ENCODE measurements at places on chromosomes 16 and 17. TPM values are rescaled to one million over a fixed set of nuclear protein-coding genes. Genes with fewer than 3 reads are reported as not detected.

DNA sequence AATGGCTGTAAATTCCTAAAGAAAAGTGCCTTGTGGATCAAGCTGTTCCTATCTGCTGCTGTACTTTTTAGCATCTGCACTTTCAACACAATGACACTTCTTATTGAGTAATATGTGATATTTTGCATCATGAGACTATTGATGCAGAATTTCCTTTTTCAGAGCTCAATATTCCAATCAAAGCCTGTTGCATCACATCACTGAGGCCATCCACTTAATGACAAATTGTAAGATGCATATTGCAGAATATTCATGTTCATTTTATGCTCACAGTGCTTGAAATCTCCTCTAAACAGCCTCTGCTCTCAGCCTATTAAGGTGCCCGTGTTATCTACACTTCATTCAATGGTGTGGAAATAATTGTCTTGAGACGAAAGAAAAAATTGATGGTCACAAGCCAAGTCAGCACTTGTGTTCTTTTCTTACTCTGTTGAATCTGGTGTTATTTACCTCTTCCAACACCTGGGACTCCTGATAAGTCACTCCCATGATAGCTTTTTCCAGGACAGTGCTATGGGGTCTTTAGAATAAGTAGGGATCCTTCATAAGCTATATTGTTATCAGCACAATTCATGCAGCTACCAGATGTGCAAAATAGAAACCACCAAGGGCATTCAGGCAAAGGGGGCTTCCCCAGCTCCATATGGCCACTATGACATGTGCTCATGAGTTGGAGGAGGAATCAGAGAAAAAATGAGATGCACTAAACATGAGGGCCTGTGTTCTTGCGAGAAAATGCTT lies 9.3 kb upstream of the SKAP1 start:
- no peak for DNase-seq

Gene MRPL58
- total RNA-seq, result 39.6 TPM

Gene ASPA
- 0.02 TPM for total RNA-seq

DNA sequence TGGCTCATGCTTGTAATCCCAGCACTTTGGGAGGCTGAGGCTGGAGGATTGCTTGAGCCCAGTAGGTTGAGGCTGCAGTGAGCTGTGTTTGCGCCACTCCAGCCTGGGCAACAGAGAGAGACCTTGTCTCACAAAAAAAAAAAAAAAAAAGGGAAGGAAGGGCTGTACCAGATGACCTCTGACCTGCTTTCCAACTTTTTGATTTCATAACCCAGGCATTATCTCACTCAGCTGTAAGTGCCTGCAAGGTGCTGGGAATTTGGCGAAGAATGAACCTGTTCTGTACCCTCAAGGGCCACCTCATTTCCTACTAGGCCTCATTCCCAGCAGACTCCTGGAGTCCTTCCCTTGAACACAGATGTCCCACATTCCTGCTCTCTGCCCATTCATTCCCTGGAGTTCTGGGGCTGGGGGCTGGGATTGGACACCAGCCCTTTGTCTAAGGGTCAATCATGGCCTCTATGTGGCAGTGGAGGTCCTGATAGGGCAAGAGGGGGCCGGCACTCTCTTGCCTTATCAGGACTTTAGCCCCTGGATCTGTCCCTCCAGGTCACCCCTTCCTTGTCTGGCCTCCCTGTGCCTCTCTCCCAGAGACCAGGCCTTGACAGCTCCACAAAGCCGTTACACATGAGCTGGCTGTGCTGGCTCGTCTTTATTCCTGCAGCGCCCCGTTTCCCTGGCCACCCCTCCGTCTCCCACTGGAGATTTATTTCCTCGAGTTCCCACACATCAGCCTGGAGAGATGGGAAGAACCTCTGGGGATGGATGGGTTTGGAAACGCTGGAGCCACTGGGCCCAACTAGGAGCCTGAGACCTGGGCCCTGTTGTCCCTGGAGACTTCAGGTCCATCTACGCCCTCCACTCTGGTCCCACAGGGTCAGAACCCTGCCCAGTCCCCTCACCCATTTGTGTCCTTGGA lies 821 bp upstream of the GFAP start:
- no peak for DNase-seq

Gene OR3A2
- 0.08 TPM for total RNA-seq

Gene TSNAXIP1
- total RNA-seq, result 0.49 TPM

- DNase-seq, result no peak
Measured at GRCh38 chr17:79862771-79863440, 23.7 kb upstream of the CBX4 start.

GRCh38 chr17:77191244-77191643 lies 50.5 kb downstream of the SEC14L1 start:
- DNase-seq, result no peak

- DNase-seq, result no peak
Measured at GRCh38 chr17:77859035-77859810, 99.3 kb upstream of the TNRC6C start.

DNA sequence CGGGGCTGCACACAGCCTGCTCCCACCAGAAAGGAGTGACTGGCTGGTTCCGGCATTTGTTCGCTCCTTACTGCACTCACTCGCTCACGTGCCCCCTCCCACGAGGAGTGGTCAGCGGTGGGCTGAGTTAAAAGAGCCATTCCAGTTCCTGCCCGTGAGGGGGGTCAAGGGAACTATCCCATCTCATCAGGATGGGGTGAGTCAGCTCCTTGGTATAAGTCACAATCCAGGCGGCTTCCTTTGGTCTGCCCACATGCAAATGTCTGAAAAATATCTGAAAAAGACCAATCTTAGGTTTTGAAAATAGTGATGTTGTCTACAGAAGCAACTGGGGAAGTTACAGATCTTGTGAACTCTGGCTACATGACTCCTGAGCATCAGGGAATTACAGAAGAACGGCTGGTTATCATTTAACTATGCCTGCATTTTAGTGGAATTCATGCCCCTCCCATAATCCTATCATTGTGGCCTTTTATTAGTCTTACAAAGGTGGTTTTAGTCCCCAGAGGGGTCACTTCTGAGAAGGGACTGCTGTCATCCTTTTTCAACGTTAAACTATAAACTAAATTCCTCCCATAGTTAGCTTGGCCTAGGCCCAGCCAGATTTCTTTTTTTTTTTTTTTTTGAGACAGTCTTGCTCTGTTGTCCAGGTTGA lies 9.8 kb upstream of the TNFSF12 start:
- DNase-seq, result no peak

- DNase-seq, result peak; percentile 11
Measured at GRCh38 chr16:49440156-49441065, 66.8 kb downstream of the C16orf78 start.

DNA sequence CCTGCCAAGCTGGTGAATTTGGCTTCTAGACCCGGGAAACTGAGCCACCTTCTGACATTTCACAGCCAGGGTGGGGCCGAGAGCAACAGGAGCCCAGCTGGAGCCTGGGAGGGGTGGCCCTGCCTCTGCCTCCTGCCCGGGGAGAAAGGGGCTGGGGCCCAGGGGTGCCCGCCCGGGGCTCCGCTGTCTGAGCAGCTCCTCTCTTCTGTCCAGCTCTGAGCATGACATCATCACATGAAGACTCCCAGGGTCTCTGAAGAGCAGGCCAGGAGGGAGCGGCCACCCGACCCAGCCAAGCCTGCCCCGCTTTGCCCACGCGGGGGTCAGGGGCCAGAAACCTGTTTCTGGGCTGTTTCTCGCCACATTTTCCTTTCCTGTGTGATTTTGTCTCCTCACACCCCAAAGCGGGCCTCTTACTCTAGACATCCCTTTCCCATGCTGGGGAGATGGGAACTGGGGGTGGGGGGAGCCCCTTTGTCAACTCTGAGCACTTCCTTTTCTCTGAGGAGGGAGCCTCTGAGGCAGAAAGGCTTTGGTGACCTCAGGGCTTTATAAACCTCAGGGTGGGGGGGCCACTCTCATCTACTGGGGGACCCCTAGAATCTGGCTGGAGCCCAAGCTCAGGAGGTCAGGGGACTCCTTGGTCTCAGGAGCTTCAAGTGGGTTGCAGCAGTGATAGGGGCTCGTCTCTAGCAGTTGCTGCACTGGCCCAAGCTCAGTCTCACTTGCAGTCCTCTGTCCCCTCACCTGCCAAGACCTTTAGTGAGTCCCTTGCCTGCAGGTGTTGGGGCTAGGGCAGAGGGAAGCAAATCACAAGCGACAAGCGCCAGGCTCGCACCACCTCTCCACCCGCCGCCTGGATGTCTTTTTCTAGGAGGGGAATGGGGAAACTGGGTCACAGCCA lies 7.6 kb downstream of the UBALD2 start:
- DNase-seq, result no peak

- DNase-seq, result peak; percentile 9
Measured at GRCh38 chr16:29192329-29193247, 207.7 kb downstream of the LAT start.

DNA sequence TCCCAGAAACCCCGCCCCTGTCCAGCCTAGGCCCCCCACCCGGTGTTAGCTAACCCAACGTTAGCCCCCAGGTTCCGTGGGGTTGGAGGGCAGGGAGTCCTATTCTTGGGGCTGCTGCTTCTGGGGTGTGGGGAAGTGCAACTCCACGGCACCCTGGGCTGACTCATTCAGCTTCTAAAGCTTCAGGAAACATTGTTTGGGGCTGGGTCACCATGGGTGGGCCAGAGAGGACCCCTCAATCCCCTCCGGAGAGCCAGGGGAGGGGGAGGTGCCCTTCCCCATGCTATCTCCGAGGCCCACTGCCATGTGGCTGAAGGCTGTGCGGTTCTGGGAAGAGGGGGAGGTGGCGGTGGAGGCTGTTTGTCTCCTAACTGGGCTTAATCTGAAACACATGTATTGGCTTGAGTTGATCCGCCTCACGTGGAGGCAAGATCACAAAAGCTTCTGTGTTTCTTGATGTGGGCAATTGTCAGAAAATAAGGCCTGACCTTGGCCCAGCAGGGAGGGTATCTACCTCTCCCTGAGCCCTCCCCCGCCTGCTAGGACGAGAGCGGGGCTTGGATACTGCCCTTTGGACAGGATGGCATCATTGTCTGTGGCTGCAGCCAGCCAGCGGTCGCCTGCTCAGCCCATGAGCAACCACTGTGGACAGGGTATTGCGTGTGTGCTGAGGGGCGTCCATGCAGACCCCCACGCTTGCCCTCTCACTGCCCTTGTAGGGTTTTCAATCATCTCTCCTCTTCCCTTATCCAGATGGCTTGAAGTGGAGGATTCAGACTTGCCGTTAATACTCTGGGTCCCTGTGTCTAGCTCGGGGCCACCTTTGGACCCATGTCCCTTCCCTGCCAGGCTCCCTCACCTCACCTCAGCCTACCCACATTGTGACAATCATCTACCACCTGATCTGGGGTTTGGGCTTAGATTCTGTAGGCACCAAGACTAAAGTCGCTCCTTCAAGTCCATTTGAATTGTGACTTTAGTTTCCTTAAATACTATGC lies 1.3 kb downstream of the SERPINF1 start:
- DNase-seq, result peak; percentile 67

GRCh38 chr16:81237282-81237681 lies 1.2 kb upstream of the BCO1 start:
- peak; percentile 6 for DNase-seq

Gene YWHAE
- 471 TPM for total RNA-seq

Gene MYH3
- 1.4 TPM for total RNA-seq

Gene WNT9B
- not detected for total RNA-seq

DNA sequence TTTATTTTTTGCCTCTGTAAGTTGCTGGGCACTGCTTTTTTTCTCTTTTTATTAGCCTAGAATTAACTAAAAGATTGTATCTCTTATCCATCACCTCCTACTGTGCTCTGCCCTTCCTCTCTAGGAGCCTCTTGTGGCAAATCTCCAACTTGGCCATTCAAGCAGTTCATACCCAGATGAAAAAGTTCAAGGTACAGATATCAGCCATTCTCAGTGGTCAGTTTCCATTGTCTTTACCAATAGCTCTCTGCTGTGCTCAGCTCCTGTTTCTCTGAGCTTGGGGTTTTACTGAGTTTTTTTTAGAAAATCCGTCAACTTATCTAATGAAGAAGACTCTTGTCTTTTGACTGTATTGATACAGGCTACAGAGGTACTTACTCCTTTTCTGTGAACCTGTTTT lies 15.6 kb downstream of the MOSMO start:
- DNase-seq, result no peak

Gene LDAF1
- total RNA-seq, result 6.8 TPM

GRCh38 chr16:59759296-59759695 lies 1025.2 kb upstream of the GOT2 start:
- DNase-seq, result no peak

GRCh38 chr16:8869212-8869987 lies 594 bp upstream of the CARHSP1 start:
- DNase-seq, result peak; percentile 60

Gene SP6
- not detected for total RNA-seq

DNA sequence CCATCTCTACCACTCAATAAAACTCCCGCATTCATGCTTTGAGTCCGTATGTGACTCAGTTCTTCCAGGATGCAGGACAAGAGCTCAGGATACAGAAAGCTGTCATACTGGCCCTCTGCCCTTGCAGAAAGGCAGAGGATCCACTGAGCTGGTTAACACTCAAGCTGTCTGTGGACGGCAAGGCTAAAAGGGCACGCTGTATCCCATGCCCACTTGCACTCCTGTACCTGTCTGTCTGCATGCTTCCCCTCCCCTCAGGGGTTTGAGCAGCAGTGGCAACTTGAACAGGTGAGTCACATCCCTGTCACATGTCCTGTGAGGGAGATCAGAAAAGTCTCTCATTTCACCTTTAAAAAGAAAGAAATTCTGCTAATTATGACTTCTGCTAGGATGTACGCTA lies 293.8 kb downstream of the HS3ST3B1 start:
- no peak for DNase-seq

Gene ZDHHC1
- 0.10 TPM for total RNA-seq

GRCh38 chr16:21650521-21650920 lies 1.9 kb downstream of the IGSF6 start:
- no peak for DNase-seq

DNA sequence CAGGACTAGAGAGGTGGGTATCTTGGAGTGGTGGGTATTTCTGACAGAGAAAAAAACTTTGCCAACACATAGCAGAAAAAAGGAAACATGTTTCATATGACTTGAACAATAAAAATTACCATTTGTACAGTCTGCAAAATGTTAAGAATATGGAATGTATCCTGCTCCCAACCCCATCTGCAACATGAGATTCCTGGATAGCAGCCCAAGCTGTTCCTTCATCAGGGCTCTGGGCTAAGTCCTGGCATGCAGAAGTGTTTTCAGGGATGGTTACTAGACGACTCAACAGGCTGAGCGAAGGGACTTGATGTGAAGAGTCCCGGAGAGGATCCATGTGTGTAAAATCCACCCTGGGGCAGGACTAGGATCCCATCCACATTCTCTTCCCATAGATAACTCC lies 121.0 kb upstream of the IRX3 start:
- no peak for DNase-seq

Gene ANKFN1
- total RNA-seq, result 1.0 TPM

GRCh38 chr16:78729687-78730086 lies 630.2 kb downstream of the WWOX start:
- DNase-seq, result no peak

GRCh38 chr17:61209525-61209924 lies 190.1 kb upstream of the TBX2 start:
- DNase-seq, result peak; percentile 58

- no peak for DNase-seq
Measured at GRCh38 chr16:67086822-67087221, 22.9 kb upstream of the PHAF1 start.
